ENCODE measurements at places on chromosomes 6 and 20. TPM values are rescaled to one million over a fixed set of nuclear protein-coding genes. Genes with fewer than 3 reads are reported as not detected.

DNA sequence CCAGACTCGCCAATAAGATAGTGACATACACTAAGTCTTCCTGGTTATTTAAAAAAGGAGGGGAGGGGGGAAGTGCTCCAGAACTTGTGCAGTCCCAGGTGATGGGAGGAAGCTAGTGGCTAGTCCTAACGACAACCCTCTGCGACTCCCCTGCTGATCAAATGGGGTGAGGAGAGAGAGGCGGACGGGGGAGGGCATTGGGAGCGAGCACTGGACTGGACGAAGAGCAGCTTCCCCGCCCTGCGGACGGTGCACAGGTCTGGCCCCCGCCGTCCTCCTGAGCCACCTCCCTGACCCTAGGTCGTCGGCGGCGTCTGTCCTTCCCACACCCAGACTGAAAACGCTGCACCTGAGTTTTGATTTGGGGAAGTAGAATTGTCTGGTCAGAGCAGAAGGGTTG lies 2.2 kb upstream of the OLIG3 start:
- H3K4me3 ChIP-seq: no peak overlapping the region
- no peak overlapping the region for H3K27ac ChIP-seq
- no peaks in the 10 kb centered on the region for H3K36me3 ChIP-seq
- no peak for DNase-seq

GRCh38 chr6:37882724-37883413 lies 63.3 kb downstream of the ZFAND3 start:
- H3K27ac ChIP-seq: no peak overlapping the region
- no peak overlapping the region for H3K4me3 ChIP-seq
- H3K27me3 ChIP-seq: no peaks in the 10 kb centered on the region
- H3K36me3 ChIP-seq: no peaks in the 10 kb centered on the region
- no peaks in the 10 kb centered on the region for H3K4me1 ChIP-seq

Gene PSORS1C1
- not detected for total RNA-seq

Gene CGA
- not detected for total RNA-seq

All from K562 (cell line).